Stimulated activated CD4-positive, alpha-beta T cell treated with anti-CD3 and anti-CD28 coated beads, Interleukin-4, amount 100 ng/mL, for 4 hours (primary cell): ENCODE measurements at places on chromosomes 5 and 9.

GRCh38 chr9:129023036-129023907, 4.9 kb downstream of the SH3GLB2 start:
- DNase-seq: no peak

- no peak for DNase-seq
These were observed 12.6 kb downstream of the LIFR start for GRCh38 chr5:38543886-38544285.

GRCh38 chr5:164431634-164432304, 926.4 kb downstream of the MAT2B start:
- no peak for DNase-seq

DNA sequence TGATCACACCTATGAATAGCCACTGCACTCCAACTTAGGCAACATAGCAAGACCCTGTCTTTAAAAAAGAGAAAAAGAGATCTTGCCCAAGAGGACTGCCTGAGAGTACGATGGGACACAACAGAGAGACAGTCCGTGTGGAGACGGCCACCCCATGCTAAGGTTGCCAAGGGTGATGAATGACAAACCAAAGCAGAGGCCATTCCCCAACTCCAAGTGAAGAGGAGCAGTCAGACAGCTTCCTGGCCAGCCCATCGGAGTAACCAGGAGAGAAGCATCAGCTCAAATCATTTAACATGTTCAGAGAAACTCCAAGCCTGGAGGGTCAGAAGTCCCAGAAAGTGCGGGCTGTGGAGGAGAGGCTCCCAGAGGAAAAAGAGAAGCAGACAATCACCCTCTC, 63.9 kb upstream of the SUB1 start:
- no peak for DNase-seq

GRCh38 chr5:133969654-133970324, 1.4 kb upstream of the C5orf15 start:
- DNase-seq: no peak

DNA sequence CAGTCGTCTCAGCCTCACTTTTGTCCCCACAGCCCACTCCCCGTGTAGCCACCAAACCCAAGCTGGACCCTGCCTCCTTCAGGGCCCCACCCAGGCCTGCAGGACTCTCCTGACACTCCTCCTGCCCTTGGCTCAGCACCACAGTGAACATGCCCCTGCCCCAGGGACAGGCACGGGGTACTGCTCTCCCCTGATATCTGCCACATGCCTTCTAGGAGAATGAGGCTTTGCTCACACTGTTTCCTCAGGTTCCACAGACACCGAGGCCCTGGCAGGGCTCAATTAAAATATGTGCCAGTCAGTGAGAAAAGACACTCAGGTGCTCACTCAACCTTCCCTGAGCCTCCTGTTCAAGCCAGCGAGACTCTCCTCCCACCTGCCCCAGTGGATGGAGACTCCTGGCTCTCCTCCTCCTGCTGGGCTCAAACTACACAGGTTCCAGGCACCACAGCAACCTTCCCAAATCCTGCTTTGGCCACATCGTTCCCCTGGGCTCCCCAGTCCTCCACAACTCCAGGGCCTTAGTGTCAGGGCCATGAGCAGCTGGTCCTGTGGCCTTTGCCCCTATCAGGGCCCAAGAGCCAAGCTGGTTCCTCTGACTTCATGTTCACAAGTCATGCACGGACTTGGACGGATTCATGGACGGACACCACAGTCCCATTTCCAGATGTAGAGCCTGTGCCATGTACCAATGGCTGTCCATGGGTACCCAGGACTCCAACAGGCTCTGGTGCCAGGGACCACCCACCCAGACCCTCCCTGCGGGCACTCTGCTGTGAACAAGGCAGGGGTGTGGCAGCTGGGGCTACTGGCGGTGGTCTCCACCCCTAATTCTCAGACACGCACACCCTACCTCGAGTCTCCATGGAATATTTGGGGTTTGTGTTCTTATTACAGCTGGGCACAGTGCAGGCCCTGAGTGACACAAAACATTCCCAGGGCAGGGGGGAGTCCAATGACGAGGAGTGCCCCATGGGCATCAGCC, 36.6 kb downstream of the BICD2 start:
- DNase-seq: no peak

DNA sequence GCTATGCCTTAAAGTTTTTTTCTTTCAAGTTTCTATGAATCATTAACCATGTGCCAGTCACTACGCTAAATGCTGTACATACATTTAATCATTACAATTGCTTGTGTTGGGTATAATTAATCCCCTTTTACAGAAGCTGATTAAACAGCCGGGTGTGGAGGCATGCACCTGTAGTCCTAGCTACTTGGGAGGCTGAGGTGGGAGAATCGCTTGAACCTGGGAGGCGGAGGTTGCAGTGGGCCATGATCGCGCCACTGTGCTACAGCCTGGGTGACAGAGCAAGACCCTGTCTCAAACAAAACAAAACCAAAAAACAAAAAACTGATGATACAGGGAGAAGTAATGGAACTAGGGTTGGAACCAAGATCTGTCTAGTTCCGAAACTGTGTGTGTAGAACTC, 1.2 kb upstream of the UBE2R2 start:
- no peak for DNase-seq

GRCh38 chr9:2817999-2818803, 25.7 kb downstream of the PUM3 start:
- no peak for DNase-seq

DNA sequence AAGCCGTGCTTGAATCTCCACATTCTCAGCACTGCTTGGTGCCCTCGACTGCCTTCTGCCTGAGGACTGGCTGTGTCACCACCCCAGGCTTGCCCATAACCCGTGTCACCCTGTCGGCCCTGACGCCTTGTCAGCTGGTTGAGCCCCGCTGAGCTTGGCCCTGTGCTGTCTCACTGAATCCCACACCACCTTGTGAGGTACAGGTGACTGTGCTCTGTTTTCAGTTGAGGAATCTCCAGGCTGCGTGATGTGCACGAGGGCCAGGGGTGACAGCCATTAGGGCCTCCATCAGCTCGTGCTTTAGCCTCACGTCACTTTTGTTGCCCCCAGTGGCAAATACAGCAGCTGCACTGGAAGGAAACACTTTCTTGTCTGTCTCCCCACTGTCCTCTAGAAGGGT, 90.7 kb downstream of the CACNA1B start:
- no peak for DNase-seq

GRCh38 chr5:150401076-150401375, 11.7 kb downstream of the CD74 start:
- no peak for DNase-seq

GRCh38 chr5:141677415-141677814, 4.6 kb downstream of the ARAP3 start:
- no peak for DNase-seq

DNA sequence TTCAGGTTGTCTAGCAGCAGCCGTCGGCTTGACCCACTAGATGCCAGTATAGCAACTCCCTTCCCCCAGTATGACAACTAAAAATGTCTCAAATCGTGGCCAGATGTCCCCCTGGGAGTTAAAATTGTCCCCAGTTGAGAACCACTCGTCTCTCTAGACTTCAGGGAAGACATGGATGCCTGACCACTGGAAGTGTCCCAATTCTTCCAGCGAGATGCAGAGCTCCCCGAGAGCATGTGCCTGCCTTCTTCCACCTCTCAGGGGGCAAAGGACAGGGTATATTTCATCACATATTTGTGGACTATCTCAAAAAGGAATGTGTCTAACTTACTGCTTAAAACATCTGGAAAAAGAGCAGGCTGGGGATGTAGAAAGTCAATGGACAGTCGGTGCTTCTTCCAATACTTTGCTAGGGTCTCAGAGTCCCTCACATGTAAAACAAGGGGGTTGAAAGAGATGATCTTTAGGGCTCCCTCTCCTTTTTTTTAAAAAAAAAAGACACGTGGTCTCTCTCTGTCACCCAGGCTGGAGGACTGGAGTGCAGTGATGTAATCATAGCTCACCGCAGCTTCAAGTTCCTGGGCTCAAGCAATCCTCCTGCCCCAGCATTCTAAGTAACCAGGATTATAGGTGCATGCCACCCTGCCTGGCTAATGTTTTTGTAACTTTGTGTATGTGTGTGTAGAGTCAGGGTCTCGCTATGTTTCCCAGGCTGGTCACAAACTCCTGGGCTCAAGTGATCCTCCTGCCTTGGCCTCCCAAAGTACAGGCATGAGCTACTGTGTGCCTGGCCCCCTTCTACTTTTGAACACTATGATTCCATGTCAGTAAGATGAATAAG, 190.6 kb downstream of the DAB2IP start:
- no peak for DNase-seq

DNA sequence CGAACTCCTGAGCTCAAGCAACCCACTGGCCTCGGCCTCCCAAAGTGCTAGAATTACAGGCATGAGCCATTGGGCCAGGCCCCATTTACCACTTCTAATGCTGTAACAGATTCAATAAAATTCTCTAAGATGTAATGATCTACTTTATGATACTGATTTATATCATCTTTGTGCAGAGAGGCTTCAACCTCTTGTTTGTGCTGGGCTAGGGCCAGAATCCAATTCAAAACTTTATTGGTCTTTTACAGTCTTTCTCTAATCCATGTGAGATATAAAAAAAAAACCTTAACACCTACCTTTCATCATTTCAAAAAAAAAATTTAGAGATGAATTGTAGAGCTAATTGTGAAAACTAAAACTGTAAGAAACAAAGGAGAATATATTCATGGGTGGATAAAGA, 8.2 kb upstream of the BTF3 start:
- no peak for DNase-seq

DNA sequence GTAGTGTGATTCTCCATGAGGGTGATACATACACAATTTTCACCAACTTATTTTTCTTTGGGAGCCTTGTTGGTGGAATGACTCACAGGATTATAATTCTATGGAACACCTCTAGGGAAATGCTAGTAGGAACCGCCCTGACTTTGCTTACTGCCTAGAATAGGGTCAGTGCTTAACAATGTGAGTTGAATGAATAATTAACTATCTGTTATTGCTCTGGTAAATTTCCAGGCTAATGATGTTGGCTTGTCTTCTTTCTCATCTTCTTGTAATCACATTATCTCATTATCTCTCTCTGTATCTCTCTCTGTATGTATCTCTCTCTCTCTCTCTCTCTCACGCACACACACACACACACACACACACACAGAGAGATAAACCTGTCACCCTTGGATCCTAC, 291.1 kb downstream of the TRIM32 start:
- no peak for DNase-seq

DNA sequence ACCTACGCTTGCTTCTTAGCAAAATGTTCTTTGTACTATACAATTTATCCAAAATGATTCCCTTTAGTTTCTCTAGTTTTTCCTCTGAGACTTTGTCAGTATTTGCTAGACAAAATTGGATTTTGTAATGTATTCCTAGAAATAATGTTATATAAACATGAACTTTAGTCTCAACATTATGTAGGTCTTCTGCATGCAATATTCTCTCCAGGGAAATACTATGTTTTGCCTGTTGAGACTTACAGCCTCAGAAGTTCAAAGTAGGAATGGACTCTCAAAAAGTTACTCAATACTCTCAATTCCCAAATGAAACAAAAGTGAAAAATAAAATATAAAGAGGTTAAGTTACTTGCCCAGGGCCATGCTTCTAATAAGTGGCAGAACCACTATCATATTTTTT, 24.8 kb upstream of the SMC2 start:
- DNase-seq: no peak

DNA sequence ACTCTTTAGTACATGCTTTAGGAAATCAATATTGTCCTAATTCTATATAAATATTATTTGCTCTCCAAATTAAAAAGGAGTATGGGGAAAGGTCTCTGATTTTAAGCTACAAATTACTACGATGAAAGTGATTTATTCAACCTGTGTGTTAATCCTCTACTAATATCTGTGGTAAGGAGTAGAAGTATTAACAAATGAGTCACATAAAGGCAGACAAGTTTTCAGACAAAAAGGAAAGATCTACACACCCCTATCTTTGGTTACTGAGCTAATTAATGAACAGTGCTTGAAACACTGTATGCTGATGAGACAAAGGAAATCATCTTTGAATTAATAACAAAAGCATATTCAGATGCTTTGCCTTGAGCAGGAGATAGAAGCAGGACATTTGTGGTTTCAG, 15.9 kb downstream of the LOX start:
- DNase-seq: no peak

GRCh38 chr5:159678657-159679392, 237.5 kb upstream of the ADRA1B start:
- DNase-seq: no peak

DNA sequence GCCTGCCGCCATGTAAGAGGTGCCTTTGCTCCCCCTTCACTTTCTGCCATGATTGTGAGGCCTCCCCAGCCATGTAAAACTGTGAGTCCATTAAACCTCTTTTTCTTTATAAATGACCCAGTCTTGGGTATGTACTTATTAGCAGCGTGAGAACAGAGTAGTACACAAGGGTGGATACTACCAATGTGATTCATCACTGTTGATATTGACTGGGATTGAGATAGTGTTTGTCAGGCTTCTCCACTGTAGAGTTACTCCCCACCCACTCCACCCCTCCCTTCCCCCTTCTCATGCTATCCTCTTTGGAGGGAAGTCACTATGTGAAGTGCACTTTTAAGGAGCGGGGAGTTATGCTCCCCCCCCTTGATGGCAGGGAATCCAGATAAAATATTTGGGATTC, 11.4 kb upstream of the CRHBP start:
- DNase-seq: no peak

DNA sequence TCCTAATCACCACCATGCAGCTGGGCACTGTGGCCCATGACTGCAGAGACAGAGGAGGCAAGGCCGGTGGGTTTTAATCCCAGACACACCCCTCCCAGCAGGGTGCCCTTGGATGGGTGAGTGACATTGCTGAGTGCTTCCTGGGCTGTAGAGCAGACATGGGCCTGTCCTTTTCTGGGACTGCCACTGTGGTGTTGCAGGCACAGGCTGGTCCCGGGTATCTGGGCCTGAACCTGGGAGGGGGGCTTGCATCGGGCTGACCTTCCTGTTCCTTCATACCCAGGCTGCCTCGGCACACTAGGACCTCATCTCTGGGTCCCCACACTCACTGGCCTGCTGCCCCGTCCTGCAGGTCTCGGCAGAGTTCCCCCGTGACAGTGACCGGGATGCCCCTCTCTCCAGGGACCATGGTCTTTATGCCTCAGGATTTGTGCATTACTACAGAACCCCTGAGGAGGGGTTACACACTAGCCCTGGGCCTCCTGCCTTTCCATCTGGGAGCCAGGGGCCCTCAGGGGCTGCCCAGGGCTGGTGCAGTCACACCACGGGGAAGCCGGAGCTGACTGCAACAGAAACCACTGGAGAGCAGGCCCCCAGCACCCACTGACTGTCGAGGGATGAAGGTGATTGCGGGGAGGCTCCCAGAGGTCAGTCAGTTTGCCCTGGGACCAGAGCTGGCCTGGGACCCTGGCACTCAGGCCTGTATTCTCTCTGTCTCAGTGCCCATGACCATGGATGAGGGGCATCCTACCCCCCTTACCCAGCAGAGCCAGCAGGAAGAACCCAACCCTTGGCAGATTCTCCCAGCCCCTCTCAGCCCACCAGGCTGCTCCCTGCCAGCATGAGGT, 8.9 kb upstream of the SLC25A48 start:
- no peak for DNase-seq

GRCh38 chr5:179152941-179153340, 92.8 kb downstream of the ZNF354C start:
- no peak for DNase-seq

DNA sequence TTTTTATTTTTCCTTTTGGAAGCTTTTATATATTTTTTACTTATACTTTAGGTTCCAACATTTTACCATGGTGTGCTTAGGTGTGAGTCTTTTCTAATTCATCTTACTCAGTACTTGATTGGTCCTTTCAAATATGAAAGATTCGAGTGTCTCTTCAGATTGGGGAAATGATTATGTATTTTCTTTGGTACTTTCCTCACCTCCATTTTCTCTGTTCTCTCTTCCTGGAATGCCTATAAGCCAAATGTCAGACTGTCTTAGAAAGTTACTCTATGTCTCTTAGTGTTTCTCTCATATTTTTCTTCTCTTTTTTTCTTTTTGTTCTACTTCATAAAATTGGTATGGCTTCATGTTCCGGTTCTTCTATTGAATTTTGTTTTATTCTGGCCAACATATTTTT, 119.6 kb upstream of the SV2C start:
- no peak for DNase-seq
